CD8-positive, alpha-beta T cell (primary cell): ENCODE measurements at places on chromosomes 13 and 19.
A peak's percentile ranks its signal among the peaks of the same experiment; 100 is the strongest.

DNA sequence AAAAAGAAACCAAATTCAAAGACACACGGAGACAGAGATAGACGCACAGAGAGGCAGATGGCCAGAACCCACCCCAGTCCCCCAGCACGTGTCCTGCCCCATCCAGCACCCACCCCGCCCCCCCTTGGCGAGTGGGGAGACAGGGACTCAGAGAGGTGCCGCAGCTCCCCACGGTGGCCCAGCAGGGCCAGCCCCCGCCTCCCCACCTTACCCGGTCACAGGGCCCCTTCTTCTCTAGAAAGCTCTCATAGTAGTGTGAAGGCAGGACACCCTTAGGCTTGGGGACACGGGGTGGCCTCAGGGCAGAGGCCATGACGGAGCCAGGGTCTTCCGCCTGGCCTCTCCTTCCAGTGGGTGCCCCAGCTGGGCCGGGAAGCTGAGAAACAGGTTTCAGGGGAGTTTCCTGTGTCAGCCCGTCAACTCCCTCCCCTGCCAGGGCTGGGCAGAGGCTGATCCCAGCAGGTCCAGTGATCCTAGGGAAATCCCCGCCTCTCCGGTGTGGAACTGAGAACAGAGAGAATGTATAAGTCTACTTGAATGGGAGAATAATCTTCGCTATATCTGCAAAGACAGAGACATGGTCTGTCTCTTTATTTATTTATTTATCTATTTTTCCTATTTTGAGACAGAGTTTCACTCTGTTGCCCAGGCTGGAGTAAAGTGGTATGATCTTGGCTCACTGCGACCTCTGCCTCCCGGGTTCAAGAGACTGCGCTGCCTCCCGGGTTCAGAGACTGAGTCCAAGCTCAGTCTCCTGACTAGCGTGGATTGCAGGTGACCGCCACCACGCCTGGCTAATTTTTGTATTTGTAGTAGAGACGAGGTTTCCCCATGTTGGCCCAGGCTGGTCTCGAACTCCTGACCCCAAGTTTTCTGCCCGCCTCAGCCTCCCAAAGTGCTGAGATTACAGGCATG, at the start of gene STAP2:
TSS of gene STAP2 (minus strand) at position 387 of the 915 bp plus-strand sequence. CDS start at position 313, 74 bp downstream.
- peak; percentile 54 for DNase-seq

DNA sequence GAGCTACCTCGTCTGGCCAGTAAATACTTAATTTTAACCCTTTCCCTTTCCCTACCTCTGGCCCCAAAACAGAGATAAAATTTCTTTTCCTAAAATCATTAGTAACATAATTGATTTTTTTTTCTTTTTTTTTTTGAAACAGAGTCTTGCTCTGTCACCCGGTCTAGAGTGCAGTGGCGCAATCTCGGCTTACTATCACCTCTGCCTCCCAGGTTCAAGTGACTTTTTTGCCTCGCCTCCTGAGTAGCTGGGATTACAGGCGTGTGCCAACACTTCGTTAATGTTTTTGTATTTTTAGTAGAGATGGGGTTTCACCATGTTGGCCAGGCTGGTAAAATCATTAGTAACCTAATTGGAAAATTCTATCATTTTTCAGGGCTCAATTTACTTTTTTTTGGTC, 10.4 kb upstream of the TRIM13 start:
- no peak for DNase-seq

DNA sequence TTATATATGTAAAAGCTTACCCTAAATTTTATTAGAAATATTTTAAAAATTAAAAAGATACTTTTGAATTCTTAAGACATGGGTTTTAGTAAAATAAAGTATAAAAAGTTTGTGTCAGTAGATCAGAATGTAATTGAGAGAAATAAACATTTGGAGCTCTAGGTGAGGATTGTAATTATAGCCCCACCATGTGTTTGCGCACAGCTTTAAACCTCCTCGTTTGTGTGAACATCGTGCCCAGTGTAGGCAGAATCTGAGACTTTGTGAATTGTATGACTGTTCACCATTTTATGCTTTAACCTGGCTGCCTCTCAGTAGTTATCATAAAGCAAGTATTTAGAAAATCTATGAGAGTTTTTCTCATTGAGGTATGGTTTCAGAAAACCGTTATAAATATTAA, 29.1 kb downstream of the CUL4A start:
- no peak for DNase-seq

DNA sequence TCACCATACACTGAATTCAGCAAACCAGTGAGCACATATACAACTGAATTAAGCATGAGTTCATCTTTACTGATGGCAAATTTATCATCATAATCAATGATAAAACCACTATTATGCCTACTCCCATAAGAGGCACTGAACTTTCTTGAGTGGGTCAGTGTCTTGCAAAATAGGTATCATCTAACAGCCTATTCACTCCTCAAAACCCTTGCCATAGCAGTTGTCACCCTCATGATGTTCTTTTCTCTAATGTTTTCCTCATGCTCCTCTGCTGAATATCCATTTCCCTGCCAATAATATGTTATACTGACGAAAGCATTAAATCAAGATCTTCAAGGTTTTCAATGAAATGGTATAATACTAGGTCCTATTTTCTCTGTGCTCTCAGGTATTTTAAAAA, 5.6 kb downstream of the ARGLU1 start:
- DNase-seq = no peak

DNA sequence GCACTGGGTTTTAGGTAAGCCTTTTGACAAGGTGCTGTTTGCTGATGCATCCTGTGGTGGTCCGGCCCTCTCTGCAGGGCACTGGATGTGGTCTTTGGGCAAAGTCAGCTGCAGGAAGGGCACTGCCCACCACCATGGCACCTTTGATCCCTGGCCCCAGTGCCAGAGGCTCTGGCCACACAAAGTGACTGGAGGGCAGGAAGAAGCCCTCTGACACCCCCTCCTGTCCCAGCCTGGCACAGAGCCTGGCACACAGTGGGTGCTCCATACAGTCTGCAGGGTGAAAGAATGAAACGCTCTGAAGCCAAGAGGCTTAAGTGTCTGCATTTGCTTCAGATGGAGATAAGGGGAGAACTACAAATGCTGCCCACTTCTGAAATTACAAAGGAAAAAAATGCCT, 47.6 kb upstream of the CNMD start:
- DNase-seq = no peak
